Sigmoid colon (tissue), 7 donors: ENCODE measurements at places on chromosomes 11 and 22.
A peak's percentile ranks its signal among the peaks of the same experiment; 100 is the strongest.

- DNase-seq: peak; percentile 12
These were observed 84.0 kb downstream of the RPS6KA4 start for GRCh38 chr11:64443001-64443400.

GRCh38 chr22:44180706-44181032 lies at the start of gene PARVG:
Gene PARVG (plus strand): TSS chr22:44180925. CDS start chr22:44183330, 2,405 bp downstream.
- DNase-seq: no peak

DNA sequence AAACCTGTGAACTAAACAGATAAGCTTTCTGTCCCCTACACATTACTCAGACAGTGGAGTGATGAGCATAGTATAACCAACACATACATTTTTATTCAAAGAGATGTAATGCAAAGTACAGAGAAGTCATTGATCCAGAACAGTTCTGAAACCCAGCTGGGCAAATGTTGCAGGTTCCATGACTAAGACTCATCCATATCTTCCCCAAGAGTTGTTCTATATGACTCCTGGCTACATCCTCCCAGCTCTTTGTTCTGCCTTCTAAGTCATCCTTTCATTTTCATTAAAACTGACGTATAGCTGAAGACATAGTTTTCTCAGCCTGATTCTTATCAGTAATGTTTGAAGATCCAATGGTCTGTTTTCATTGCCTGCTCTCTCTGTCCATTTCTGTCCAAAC lies 47.3 kb downstream of the PLAAT5 start:
- no peak for DNase-seq

DNA sequence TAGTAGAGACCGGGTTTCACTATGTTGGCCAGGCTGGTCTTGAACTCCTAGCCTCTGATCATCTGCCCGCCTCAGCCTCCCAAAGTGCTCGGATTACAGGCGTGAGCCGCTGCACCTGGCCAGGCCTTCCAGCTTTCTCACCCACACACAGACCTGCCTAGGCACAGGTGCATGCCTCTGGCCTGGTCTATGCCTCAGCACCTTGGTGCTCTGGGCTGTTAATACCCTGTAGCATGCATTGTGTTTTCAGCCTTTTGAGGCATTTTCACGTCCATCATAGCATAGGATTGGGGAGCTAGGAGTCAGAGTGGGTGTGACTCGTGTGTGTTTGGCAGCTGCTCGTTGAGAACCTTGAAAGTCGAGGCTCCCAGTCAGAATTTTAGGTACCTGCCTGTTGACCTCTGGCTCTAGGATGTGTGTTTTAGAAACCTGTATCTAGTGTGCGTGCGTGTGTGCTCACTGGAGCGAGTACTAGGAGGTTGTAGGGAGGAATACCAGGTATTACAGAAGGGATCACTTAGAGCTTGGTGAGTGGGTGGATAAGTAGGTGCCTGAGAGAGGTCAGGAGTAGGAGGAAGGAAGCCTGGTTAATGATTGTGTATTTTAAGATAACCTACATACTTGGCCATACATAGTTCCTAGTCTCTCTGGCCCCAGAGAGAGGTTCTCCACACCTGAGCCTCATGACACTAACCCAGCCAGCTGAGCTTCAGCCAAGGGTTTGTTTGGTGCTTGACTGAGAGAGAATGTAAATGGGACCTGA lies 20.0 kb downstream of the CRKL start:
- peak; percentile 46 for DNase-seq

DNA sequence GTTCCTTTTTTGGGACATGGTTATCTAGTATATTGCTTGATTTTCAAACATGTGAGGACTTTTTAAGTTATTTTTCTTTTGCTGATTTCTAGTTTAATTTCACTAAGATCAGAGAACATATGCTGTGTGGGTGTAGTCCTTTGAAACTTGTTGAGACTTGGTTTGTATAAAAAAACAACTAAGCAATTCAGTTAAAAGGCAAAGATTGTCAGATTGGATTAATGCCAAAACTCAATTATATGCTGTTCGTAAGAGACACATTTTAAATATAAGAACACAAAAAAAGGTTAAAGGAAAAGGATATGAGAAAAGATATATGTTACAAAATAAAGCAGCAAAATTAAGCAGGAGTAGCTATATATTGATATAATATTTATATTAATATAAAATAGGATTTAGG lies 17.8 kb upstream of the RRM1 start:
- no peak for DNase-seq
